Breast epithelium (tissue), 4 donors: ENCODE measurements at places on chromosomes 12 and 14. TPM values are rescaled to one million over a fixed set of nuclear protein-coding genes. Genes with fewer than 3 reads are reported as not detected.

DNA sequence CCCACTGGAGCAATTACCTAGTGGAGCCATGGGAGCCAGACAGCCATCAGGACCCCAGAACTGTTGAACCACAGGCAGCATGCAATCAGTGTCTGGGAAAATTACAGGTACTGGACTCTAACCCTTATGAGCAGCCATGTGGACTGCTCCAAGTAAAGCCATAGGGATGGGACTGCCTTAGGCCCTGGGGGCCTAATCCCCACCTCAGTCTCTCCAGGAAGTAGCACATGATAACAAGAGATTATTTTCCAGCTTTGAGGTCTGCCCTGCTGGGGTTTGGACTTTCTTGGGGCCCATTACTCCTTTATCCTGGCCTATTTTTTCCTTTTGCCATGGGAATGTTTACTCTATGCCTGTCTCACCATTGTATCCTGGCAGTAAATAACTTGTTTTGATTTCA, 226.8 kb downstream of the AEBP2 start:
- no peak for DNase-seq

The CLEC4A gene
- total RNA-seq = 3.9 TPM

DNA sequence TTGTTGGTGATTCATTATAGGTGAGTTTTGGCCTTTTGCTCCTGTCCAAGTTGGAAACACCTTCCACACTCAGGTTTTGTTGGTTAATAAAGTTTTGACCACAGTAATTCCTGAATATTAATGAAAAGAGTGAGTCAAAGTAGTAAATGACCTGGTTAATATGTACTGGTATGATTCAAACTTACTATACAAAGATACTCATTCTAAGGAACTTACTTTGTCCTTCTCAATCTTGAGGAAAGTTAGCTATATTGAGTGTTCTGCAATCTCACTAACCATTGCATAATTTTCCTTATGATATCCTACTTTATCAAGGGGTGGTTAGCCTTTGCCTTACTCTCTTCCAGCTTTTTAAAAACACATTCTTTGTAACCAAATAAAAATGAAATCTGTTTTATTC, 20.9 kb upstream of the HECTD1 start:
- DNase-seq = no peak

The KRT82 gene
- total RNA-seq = not detected

DNA sequence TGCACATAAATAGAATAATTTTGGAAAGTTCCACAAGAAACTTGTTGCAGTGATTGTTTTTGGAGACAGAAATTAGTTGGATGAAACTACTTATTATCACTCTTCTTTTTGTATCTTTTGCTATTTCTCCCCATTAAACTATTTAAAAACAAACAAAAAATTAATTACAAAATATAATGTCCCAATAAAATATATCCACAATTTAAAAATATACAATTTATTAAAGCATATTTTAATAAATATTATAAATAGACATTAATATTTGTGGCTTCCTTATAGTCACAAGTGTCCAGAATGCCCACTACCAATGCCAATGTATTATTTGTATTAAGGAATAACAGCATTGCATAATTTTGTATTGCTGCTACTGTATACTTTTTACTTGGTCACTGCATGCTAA, 52.5 kb upstream of the GCH1 start:
- DNase-seq = no peak

The AVPR1A gene
- total RNA-seq = 14.7 TPM

DNA sequence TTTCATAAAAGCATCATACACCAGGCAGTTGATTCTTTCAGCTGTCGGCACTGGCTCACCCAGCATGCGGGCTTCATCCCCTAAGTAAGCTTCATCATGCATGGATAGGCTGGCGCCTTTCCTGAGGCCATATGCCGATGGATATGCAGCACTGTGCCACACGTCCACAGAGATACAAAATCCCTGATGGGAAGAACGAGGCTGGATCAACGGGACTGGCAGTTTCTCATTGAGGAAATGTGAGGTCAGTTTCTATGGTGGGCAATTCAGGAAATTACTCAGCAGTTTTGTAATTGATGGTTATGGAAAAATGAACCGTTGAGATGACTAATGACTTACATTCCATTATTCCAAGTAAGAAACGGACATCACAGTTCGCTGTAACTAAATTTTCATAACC, 453.8 kb downstream of the TMEM121 start:
- no peak for DNase-seq

The MMP17 gene
- 2.9 TPM for total RNA-seq

DNA sequence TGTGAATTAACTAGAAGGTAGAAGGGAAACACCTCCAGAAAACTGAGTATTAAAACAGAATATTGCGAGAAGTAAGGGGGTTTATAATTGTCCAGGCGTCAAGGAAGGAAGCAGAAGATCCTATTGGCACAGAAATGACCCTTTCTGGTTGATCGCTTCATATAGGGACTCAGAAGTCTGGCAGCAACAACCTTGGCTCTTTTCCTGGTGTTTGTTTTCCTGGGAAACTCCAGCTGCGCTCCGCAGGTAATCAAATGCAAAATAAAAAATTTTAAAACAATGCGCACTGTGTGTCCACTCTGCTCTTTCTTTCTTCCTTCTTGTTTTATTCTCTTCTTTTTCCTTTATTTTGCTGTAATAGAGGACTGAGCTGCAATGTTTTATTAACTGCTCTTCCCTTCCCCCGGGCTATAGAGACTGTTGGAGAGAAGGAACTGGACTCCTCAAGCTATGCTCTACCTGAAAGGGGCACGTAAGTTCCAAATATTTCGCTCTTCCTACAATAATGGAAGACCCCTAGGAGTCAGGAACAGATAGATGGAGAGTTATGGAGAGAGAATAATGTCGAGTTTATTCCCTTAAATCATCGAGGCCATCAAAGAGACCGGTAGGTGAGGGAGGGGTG, 737 bp downstream of the SPX start:
- no peak for DNase-seq

The LRP1-AS gene
- total RNA-seq = not detected

DNA sequence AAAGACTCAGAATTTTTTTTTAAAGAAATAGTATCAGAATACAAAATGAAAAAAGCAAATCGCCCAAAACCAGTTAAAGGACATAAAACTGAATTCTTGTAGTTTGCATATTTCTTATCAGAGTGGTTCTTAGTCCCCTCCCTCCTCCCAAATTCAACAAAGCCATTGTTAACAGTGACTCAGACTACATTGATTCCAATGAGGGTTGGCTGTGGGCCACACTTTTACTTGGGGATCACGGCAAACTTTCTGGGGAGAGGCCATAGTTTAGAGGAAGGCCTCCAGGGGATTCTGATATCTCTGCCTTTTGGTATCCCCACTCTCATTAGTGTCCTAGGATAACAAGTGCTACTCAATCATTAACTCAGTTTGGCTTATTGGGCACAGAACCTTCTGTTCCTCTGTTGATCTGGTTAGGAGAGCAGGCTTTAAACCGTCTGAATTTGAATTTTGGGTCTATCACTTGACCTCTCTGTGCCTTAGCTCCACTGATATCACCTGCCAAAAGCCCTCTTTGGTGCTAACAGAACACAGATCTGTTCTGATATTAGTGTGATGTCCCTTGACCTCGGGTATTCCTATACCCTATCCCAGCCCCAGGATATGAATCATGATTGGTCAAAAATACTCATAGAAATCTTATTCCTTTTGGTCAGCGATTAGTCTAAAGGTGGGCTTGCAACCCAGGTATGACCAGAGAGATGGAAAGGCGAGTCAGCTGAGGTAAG, 45.2 kb upstream of the APPL2 start:
- no peak for DNase-seq

- no peak for DNase-seq
Measured at GRCh38 chr14:89279649-89280232, 137.3 kb downstream of the FOXN3 start.

- DNase-seq = no peak
Measured at GRCh38 chr14:90758959-90759358, 57.3 kb downstream of the TTC7B start.

The CMA1 gene
- total RNA-seq = 7.2 TPM

DNA sequence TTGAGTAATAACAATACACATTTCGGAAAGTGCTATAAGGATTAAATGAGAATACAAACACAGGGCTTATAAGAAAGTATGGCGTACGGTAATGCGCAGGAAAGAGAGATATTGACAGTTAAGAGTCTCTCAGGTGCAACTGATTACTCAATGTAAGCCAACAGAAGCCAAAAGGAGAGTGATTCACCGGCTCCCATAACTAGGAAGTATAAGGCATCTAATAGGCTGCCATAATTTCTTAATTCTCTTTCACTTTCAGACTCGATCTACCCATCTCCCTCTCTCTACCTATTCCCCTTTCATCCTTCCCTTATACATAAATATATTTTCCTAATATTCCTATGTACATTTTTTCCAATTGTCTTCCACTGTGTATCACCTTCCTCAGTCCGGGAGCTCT, 90.0 kb downstream of the MDGA2 start:
- no peak for DNase-seq

- DNase-seq = no peak
Measured at GRCh38 chr12:21330682-21331253, 3.9 kb downstream of the SLCO1A2 start.

- DNase-seq = no peak
Measured at GRCh38 chr14:68427550-68427890, 365.3 kb downstream of the ZFP36L1 start.

GRCh38 chr12:64743206-64743605, 16.0 kb downstream of the GNS start:
- DNase-seq = no peak

The C12orf56 gene
- total RNA-seq = not detected

The PNP gene
- 26.4 TPM for total RNA-seq

The OLR1 gene
- total RNA-seq = 17.1 TPM

DNA sequence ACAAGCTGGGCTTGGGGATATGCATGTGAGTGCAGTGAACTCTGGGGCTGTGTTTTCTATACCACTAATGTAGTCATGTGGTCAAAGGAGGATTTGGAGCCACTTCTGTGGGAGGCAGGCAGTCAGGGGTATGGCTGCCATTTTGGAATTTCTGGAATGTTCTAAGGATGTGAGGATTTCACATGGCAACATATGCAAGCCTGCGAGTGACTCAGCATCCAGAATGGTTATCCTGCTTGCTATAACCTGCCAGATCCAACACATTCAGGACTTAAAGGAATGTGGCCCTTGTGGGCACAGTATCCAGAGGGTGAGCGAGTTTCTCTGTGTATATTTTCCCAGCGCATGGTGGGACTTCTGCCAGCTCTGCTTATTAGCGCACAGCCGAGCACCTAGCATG, 249.2 kb upstream of the PWP1 start:
- no peak for DNase-seq

- no peak for DNase-seq
Measured at GRCh38 chr12:39074063-39074462, 168.7 kb upstream of the CPNE8 start.

GRCh38 chr14:54867011-54867410, 35.6 kb downstream of the GCH1 start:
- no peak for DNase-seq

DNA sequence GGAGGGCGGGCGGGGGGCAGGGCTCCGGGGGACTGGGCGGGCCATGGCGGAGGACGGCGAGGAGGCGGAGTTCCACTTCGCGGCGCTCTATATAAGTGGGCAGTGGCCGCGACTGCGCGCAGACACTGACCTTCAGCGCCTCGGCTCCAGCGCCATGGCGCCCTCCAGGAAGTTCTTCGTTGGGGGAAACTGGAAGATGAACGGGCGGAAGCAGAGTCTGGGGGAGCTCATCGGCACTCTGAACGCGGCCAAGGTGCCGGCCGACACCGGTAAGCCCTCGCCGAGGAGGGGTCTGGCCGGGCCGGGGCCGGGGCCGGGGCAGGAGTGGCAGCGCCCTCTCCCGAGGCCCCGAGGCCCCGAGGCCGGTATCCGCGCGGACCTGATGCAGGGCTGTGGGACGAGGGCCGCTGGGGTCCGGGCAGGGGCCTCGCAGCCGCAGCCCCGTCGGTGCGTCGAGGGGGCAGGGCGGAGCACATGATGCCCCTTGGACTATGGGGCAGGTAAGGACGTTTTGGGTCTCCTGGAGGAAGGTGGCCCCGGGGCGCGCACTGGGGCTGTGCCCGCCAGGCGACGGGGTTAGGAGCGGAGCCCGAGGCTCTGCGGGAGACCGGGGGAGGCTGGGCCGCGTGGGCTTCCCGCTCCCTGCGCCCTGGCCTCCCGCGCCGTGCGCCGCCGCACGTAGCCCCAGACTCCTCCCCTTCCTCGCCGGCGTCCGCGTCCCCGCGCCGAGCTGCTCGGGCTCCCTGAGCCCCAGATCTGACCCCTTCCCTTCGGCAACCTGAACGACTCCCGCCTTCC, at the start of gene TPI1:
Gene TPI1, plus strand, starts transcription at position 119 of the 798 bp plus-strand sequence. Its CDS starts 36 bp downstream, at position 155.
- DNase-seq = peak; percentile 90

DNA sequence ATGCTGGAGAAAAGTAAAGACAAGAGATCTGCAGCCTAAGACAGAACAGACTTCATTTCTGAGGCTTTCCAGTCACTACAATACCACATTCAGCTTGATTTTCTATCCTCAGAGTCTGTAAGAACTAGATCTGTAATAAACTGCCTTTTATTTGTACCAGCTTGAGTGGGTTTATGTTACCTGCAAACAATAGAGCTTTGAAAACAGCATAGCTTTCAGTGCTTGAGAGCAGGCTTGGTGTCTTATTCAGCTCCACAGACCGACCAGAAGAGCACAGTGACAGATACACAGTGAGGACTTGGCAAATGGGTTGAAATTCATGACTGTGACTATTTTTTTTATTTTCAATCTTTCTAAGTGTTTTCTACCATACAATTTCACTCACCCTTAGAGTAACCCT, 207.8 kb upstream of the OTX2 start:
- no peak for DNase-seq

The KLC1 gene
- total RNA-seq = 253 TPM

DNA sequence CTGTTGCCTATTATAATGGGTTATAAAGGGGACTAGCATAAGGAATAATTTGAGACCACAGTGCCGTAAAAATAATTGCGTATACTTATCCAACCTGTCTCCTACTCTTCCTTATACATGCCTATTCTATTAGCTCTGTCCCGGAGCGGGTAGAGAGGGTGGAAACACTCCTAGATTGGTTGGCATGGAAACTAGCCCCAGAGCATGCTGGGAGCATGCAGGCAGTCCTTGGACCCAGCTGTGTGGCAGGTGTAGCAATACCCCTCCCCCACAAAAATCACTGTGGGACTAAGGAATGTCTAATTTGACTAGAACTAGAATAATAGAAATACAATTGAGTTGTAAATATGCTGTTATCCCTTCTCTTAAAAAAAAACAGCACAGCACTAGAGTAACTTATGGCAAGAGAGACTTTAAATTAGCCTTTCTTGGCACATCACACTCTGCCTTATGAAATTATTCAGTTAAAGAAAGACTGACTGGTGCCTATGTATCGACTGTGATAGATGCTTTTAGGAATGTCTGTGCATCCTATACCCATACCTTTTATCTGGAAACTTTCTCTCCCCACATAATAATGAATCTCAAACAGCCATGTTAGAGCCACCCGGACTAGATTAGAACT, 244.0 kb upstream of the DAAM1 start:
- DNase-seq = no peak
